AG09319 (cell line): ENCODE measurements at places on chromosomes 6 and 20.

GRCh38 chr6:116476002-116476678 is 15.0 kb downstream of the CALHM6 start:
- no peak for DNase-seq

DNA sequence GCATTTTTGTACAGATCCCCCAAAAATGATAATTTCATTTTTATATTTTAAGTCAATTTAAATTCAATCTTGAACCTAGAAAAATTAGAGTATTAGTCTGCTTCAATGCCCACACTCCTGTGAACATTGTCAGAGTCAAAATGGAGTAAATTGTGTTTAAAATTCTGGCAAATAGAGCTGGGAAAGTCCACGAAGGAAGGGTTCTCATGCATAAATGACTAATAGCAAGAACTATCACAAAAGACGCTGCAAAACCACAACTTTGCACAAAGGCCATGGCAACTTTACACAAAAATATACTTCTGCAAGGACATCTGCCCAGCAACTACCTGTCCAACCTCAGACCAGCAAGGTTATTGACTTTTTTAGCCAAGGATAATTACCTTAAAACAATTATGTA is 203.2 kb upstream of the SMLR1 start:
- DNase-seq: no peak

DNA sequence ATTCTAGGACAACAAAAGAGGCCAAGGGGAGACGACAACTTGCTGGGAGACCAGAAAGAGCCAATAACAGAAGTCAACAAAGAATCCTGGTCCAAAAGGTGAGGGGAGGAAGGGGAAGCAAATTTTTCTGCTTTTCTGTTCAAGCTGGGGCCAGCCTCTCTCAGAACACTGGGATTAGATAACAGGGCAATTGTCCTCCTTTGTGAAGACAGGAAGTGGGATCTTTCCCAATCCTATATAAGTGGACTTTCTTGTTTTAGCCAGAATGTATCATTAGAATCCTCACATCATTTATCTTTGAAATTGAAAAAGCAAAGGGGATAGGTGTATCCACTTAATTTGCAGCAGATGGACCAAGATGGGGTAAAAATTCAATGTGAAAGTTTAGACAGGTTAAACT is 101.2 kb upstream of the COL21A1 start:
- DNase-seq: no peak

DNA sequence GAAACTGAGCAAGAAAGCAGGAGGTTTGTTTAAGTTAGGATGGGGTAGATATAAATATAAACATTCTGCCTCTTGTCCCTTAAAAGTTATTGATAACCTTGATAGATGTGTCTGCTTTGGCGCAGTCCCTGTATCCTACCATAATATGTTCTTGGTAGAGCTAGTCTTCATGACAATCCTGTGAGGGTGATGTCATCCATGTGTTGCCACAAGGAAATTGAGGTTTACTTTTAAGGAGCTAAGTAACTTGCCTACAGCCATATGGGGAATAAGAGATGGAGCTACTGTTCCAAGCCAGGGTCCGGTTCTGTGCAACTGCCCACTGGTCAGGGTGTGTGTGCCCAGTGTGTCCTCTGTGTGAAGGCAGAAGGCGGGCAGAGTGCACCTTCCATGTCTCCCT is 78.5 kb downstream of the SSR1 start:
- DNase-seq: no peak

GRCh38 chr6:108914235-108915022 is 66.2 kb downstream of the ARMC2 start:
- no peak for DNase-seq

DNA sequence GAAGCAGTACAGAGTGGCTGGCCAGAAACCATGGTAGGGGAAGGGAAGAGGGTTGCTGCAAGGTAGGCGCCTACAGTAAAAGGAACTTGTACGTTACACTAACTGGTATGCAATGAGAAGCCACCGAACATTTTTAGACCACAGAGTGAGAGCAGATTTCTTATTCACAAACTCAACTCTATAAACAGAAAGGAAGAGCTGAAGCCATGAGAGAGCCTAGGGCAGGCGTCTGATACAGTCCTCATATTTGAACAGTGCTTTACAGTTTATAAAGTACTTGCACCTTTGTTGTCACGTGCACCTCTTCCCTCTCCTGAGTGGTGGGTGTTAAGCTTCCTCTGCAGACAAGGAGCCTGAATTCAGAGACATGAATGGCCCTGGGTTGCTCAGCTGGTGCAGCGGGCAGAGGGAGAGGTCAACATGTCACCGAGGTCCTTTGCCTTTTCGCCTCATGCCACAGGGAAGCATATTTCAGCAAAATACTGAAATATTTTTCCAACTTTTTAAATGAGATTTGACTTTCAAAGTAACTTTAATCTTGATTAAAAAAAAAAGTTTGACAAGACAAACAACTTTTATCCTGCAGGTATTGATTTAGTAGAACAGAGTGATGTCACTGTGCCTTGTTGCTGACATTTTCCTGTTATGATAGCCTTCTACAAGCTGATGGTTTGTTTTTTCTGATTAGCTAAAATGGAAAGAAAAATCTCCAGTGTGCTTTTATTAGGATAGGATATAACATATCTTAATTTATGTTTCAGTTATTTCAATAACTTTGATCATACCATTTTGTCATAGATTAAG is 23.8 kb downstream of the UST start:
- DNase-seq: no peak

GRCh38 chr6:34235307-34236130 is 1.2 kb upstream of the HMGA1 start:
- DNase-seq: no peak
